Astrocyte of the cerebellum (primary cell): ENCODE measurements at places on chromosomes 5 and 9.
A peak's percentile ranks its signal among the peaks of the same experiment; 100 is the strongest.

- DNase-seq = no peak
Observed at GRCh38 chr5:159768243-159768642, 148.0 kb upstream of the ADRA1B start.

DNA sequence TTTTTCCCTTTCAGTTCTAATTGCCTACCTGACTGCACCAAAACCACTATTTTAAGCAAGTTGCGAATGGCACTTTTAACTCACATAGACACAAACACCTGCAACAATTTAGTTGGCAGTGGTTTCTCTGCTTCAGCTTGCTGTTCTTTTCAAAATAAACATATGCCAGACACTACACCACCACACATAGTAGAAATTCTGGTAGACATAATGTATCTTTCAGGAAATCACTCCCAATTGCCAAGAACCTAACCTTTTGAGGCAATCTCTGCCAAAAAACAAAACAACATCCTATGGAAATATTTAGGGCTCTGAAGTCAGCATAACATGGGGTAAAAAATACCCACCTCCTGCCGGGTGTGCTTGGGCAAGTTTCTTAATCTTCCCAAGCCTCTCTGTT, 27.7 kb downstream of the GLIS3 start:
- peak; percentile 22 for DNase-seq

DNA sequence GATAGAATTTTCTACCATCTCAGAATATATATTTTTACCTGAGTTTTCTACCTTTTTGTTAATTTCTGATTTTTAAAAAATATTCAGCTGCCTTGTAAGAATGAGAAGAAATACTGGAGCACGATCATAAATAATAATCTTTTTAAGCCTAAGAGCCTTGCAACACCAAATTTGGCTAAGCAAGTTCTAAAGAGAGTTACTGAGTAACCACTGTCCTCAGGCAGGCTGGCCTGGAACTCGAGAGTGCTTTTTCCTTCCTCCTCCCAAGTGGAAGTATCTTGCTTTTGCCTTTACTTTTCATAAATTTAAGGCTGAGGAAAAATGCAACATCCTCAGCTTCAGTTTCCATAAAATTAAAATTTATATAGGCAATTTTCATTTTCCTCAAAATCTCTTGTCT, 21.0 kb downstream of the GLRX start:
- DNase-seq = no peak

- DNase-seq = no peak
Observed at GRCh38 chr9:101027236-101027635, 1.3 kb upstream of the PLPPR1 start.

DNA sequence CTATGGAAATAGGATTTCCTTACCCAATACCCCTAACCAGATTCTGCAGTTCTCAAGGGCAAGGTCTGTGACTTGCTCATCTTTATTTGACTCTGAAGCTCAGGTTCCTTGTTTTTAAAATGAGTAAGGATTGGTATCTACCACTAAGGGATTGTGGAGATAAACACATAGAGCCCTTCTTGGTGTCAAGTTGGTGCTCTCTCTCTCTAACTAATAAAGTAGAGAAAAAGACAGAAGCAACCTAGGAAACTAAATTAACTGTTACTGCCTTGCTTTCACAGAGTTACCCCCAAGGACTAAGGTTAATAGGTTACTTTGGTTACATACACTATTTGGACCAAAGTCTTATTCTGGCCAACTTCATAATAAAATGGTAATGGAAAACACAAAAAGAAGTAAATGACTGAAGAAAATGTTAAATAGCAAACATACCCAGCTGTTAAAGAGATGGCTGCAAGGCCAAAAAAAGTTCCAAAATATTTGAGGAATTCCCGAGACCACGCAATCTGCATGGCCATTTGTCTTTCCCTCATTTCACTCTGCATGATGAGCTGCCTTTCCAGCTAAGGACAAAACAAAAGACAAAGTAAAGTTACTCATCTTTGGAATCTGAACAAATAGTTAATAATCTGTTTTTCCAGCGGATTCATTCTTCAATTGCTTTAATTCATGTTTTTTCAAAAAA, 21.8 kb upstream of the RLN1 start:
- DNase-seq = no peak

GRCh38 chr5:171667341-171668096, 118.1 kb upstream of the SMIM23 start:
- DNase-seq = peak; percentile 94
